Tibial nerve (tissue), 4 donors: ENCODE measurements at places on chromosomes 16 and 17. TPM values are rescaled to one million over a fixed set of nuclear protein-coding genes. Genes with fewer than 3 reads are reported as not detected.

SLC5A10 gene
- not detected for total RNA-seq

MPO gene
- not detected for total RNA-seq

DPEP1 gene
- 0.87 TPM for total RNA-seq

SYCE1L gene
- total RNA-seq: 4.8 TPM

CX3CL1 gene
- total RNA-seq: 18.4 TPM

TBC1D3H gene
- total RNA-seq: not detected

WWP2 gene
- total RNA-seq: 96.9 TPM

ZNF232 gene
- 16.4 TPM for total RNA-seq

DNA sequence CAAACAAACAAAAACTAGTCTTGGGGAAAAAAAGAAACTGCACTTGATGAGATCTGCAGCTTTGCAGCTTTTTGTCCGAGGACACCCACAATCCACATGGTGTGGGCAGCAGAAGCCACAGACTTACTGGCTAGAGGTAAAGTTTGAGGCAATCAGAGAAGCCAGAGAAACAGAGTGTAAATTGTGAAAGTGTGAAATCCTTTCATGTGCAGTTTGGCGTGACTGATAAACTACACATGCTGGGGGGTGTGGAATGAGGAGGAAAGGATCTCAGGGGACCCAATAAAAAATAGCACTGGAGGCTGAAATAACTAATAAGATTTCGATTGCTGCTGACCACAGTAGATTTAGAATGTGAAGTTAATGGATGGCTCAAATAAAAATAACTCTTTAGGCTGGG is 42.4 kb upstream of the HOXB13 start:
- no peak for DNase-seq

DNA sequence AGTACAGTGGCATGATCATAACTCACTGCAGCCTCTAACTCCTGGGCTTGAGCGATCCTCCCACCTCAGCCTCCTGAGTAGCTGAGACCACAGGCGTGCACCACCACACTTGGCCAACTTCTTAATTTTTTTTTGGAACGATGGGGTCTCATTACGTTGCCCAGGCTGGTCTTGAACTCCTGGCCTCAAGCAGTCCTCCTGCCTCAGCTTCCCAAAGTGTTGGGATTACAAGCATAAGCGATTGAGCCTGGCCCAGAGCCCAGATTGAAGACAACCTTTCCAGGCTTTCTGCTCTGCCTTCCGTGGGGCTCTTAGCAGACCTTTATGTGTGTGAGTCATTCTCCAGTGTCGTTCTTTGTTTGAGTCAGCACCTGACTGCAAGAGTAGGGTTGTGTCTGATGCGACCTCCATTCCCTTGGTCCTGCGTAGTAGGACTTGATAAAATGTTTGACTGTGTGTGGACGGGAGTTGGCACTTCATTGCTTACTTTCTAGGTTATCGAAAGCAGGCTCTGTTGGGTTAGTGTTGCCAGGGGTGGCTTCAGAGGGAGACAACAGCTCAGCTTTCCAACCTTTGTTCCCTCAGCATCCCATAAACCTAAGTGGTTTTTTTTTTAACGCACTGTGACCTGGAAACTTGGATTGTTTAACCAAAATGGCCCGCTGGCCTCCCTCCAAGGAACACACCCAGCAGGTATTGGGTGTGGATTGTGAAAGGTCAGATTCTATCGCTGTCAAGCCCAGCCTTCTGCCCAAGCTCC is 26.4 kb downstream of the EEF2K start:
- DNase-seq: no peak

GRCh38 chr17:34616148-34616547 is 36.8 kb downstream of the TMEM132E start:
- DNase-seq: no peak

DNA sequence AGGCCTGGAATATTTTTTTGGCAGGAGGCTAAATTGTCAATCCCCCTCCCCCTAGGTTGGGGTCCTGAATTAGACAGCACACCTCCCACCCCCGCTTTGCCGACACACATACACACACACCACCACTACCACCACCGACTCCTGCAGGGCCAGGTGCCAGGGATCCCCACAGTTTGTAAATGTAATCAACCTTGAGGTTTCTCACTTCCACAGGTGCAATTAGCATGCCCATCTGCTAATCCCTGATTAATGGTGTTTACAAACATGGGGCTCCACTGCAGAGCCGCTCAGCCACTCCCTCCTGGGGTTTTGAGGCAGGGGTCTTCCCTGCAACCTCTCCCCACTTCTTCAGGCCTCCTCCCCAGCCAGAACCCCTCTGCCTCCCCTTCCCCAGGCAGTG is 11.8 kb downstream of the MRM1 start:
- no peak for DNase-seq

GRCh38 chr16:67562918-67563707 is 787 bp downstream of the CTCF start:
- no peak for DNase-seq

DNA sequence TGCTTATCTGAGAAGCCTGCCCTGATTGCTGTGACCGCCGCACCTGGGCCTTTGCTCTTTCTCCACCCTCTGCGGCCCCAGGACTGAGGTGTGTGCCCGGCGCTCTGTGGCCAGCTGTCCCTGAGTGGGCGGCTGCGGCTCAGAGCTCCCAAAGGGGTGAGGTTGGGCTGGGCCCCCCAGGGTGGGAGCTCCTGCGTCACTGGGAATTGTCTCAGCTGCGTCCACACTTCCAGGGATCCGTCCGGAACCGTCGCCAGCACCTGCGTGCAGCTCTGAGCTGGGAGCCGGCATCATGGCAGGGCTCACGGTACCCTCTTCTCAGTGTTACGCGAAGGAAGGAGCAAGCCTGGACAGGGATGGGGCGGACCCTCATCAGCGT is 24.3 kb downstream of the ZNF469 start:
- DNase-seq: no peak

DNA sequence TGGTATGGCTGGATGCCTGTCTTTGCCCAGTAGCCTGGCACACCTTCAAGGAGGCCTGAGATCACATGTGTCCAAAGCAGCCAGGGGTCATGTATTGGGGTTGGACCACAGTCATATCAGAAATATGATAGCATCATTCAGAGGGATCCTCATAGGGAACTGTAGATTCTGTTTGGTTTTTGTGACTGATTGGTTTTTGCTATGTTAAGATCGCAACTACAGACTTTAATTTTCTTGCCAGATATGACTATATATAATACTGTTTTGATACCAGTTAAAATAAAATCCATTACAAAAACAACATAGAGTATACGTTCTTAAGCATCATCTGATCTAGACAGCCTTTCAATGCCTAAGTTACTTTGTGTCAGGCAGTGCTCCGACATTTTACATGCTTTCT is 11.8 kb upstream of the SMPD3 start:
- DNase-seq: no peak

DNA sequence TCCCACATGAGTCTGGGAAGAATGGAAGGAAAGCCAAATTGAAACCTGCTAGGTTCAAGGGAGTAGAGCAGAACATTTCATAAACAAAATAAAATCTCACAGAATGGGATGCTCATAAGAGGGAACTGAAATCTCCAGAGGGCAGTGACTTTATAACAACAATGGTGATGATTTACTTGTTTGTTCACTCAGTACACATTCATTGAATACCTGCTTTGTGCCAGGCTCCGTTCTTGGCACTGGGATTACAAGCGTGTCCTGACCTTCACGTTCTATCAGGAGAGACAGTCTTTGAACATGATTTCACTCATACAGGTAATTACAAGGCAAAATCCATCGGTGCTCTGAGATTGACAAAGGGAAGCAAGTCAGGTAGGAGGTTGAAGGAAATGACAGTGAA is 356.3 kb downstream of the HAPSTR1 start:
- DNase-seq: no peak

DNA sequence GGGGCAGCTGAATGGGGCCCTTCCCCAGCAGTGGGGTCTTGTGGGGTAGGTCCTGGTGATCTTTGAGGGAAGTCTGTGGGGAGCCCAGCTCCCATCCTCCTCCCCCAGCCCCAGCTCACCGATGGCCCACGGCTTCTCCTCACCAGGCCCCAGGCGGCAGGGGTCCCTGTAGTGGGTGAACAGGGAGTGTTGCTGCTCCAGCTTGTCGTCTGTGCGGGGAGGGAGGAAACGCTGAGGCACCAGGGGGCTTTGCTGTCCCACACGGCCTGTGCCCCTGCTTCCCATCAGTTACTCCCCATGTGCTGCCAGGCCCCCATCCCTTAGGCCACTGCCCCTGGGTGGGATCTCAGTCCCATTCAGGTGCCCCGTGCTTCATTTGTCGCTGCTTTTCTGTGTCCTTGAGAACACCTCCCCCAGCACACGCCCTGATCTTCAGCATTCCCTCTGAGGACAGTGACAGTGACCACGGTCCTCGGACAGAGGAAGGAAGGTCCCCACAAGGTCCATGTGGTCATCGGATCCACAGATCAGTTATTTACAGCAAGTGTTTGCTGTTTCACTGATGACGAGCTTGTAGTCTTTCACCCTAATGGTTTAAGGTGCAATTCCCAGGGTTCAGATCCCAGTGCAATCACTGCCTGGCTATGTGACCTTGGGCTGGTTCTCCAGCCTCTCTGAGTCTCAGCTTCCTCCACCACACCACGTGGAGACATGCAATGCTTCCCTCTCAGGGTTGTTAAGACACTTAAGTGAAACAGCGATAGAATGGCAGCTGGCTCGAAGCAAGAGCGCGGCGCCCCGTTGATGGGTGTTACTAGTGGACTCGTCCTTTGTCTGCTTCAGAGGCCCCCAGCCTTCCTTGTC is 53.1 kb downstream of the PRMT7 start:
- no peak for DNase-seq

DNA sequence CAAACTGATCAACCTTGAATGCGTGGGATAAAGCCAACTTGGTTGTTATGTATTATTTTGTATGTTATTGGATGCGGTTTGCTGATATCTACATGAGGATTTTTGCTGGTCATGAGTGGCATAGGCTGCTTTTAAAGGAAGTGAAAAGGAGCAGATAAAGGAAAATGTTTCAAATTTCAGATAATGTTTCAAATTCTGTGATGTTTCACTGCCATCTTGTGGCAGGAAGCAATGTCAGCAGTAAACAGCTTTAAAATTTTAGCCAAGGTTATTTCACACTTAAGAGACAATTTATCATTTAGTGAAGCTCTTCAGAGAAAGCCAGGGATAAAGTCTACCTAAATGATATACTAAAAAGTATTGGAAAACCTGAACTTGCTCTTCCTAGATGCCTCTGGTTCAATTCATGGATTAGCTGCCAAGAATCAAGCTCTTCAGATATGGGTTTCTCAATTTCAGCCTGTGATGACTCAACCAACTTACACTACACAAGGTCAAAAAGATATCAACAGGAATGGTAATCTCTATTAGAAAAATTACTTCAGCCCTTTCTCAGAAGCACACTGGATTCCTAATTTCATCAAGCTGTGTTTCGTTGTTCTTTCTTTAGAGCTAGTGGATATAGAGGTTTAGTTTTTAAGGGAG is 136.0 kb upstream of the C17orf78 start:
- DNase-seq: no peak

GRCh38 chr16:15616475-15617165 is 26.3 kb downstream of the MARF1 start:
- DNase-seq: no peak

DNA sequence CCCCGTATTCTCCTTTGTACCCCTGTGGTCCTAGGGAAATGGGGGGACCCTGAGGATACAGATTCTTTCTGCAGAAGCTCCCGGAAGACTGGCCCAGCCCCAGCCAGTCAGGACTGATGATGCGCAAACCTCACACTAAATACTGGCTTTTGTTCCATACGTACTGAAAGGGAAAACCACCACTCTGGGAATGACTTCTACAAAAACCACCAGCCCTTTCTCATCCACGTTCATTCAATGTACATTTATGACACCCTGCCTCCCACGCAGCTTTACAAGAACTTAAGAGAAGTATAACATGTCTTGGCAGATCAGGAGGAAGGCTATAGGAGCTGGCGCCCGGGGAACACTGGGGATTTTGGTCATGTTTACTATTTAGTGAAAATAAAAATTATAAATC is 70.6 kb downstream of the MARCHF10 start:
- no peak for DNase-seq

DNA sequence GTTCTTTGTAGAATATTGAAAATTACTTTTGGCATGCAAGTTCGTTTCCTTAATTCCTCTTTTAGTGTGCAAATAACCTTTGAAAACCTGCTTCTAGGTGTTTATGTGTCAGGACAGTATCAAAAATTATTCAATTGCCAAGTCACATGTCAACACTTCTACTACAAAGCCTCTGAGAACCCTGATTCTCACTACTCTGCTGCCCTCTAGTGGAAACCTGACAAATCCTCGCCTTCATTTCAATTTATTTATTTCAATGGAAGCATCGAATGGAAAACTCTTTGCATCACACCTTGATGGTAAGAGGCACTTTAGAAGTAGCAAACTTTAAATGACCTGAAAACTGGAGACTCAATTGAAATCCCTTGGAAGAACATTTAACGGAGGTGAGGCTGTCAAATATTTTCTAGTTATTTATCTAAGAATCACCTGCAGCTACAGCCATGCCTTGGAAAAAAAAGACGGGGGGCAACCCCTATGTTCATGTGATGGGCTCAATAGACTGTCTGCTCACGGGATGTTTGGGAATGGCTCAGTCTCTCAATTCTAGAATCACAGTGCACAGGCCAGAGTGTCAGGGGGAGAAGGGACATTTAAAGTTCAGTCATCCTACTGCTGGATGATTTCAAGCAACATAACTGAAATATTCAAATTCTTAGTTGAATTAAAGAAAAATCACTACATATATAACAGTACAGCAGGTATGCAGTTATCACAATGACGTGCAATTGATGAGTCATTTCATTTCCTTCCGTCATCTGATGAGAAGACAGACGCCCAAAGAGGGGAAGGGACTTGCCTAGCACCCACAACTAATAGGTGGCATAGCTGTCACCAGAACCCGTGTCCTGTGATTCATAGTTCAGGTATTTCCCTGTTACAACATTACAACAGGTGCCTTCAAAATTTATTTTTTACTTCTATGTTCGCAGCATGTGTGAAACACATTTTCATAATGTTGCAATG is 563.9 kb downstream of the TOX3 start:
- peak; percentile 34 for DNase-seq

DNA sequence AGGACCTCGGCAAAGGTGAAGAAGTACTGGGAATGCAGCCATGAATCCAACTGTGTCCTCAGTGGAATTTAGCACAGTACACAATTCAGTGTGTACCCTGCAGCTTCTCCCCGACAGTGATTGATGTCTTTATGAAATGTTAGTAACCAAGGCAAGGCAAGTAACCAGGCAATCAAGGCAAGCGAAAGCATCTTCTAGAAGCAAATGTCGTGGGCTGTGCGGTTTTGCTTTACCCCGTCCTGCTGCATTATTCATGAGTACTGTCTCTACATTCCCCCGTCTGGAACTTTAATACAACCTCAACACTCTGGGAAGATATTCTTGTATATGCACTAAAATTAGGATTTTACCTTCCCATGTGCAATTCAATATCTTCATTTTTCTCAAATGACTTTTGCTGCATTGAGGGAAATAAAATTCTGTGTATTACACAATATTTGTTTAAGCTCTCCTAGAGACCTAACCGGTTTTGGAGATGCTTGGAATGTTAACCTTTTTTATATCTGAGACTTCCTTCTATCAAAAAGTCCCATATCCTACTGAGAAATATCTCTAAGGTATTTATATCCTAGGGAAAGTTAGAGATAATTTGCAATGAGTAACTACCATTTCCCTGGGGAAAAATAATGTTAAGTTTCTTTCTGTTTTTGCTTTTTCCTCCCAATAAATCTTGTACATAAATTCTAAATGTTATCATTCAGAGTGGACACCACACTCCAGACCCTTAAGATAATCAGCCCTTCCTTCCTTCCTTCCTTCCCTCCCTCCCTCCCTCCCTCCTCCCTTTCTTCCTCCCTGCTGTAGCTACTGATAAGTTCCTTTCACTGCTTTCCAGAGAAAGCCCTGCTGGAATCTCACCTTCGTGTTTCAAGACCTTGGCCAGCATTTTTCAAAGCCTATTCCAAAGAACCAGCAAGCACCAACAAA is 51.9 kb upstream of the ADORA2B start:
- no peak for DNase-seq

- no peak for DNase-seq
Measured at GRCh38 chr16:12410837-12411490, 392.7 kb downstream of the CPPED1 start.
